ENCODE measurements at places on chromosomes 2 and 18. TPM values are rescaled to one million over a fixed set of nuclear protein-coding genes. Genes with fewer than 3 reads are reported as not detected.

GPR45 gene
- total RNA-seq, result not detected

CDK15 gene
- total RNA-seq, result 0.26 TPM

CYP1B1 gene
- total RNA-seq, result 36.7 TPM

SLC4A3 gene
- 3.6 TPM for total RNA-seq

KCNG2 gene
- total RNA-seq, result not detected

GEN1 gene
- total RNA-seq, result 2.7 TPM

GLI2 gene
- 0.26 TPM for total RNA-seq

FSIP2 gene
- total RNA-seq, result 0.26 TPM

B3GNT7 gene
- total RNA-seq, result 0.26 TPM

FABP1 gene
- total RNA-seq, result not detected

SRSF7 gene
- total RNA-seq, result 115 TPM

REEP1 gene
- under 0.01 TPM for total RNA-seq

ITPRIPL1 gene
- total RNA-seq, result 1.6 TPM
